ENCODE measurements at places on chromosomes 1 and 21.

DNA sequence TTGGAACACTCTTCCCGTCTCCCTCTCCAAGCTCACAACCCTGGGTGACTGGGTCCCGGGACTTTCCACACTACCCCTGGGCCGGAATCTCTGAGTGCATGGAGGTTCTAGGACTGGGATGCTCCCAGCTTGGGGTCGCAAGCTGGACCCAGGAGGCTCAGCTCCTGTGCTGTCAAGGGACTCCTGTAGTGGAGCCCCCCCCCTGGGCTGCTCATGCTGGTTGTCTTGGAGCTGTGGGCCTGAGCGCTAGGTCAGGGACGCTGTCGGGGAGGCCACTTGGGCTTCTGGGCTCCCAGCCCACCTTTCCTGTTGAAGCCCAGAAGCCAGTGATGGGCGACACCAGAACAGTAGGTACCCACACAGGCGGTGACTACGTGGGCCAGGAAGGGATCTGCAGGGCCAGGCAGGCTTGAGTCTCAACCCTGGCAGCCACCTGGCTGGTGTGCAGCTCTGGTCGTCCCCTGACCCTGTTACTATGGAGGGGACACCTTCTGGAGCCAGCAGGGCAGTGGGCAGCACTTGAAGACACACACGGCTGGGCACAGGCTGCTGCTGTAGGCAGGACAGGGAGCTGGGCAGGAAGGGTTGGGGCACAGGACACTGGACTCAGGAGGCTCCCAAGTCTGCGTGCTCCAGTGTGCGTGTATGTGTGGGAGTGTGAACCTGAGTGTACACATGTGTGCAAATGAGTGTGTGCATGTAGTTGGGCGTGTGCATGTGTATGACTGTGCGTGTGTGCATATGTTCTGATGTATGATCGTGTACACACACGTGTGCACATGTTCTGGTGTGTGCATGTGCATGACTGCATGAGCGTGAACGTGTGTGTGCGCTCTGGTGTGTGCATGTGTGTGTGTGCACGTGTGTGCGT lies 3.0 kb downstream of the MMEL1 start:
- DNase-seq: no peak

DNA sequence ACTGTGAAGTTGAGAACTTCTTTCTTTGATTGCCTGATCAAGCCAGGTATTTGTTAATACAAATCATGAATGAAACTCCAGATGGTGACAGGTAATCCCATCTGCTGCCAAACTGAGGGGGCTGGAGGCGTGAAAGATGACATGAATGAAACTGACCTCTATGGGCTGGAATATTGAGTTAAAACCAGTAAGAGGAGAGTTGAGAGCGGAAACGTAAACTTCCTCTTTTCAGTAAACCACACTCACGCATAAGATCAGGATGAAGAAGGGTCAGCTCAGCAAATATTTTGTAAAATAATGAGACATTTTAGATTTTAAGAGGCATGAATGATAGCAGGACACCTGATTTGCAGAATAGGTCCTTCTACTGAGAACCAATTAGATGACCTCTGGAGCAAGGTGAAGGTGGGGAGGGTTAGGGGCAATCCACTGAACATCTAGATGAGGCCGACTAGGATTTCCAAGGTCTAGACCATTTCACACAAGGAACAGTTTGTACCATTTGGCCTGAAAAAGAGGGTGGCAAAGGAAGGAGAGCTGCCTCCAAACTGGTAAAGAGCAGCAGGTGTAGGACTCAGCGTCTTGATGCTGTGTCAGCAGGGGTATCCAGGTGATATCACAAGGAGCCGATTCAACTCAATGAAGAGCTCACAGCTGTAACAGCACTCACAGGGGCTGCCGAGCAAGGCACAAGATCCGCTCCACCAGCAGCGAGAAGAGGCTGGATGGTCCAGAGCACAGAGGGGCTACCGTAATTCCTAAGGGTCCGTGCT lies 132.6 kb downstream of the NTPCR start:
- no peak for DNase-seq

DNA sequence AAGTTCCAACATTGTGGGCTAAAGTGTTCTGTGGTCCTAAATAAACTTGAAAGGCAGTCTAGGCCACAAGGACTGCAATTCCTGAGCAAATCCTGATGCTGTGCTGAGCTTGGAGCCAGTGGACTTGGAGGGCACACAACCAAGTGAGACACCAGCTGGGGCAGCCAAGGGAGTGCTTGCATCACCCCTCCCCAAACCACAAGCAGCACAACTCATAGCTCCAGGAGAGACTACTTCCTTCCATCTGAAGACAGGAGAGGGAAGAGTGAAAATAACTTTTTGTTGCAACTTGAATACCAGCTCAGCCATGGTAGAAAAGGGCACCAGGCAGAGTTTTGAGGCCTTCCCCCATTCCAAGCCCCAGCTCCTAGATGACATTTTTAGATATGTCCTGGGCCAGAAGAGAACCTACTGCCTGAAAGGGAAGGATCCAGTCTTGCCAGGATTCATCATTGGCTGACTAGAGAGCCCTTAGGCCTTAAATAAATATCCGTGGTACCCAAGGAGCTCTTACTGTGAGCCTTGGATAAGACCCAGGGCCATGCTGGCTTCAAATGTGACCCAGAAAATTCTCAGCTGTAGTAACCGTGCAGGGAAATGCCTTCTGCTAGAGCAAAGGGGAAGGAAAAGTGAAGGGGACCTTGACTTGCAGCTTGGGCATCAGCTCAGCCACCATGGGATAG lies 35.4 kb upstream of the LRRC8B start:
- peak; percentile 9 for DNase-seq

GRCh38 chr1:223748405-223748772 lies 36.0 kb downstream of the CAPN2 start:
- DNase-seq: no peak

DNA sequence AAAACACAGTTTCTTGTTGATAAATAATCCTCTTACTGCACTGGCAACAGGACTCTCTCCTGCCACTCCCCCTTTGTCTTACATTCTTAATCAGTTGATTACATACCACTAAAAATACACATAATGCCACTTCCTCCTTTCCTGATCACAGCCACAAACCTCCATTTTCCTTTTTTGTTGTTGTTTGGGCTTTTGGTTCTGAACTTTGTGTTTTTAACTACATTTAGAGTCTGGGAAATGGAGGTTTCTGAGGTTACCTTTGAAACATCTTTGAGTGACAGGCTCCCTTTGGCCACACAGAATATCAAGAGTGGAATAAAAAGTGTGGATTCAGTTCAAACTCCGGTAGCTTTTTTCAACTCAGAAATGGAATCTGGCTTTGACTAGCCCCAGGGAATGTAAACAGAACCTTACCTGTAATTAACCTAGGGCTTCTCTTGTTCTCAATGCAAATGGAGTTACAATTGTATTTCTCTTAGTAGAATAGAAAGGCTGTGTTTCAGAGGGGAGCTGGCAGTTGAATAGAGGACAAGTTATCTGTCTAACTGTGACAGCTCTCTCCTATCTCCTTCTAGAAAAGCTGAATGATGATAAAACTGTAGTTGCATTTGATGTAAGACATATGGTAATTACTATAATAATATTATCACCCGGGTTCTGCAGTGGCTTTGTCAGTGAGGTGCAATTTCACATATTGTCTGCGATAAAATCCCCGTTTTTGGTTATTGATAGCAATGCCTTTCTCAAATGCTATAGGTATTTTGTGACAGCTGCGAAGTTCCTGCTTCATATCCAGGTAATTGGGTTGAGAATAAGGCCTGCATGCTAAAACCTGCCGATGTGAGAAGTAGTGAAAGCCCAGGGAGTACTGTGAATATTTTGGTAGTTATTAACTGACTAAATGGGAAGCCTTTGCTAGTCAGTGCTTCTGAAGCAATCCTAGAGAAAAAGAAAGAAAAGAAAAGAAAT lies 66.9 kb downstream of the ST6GALNAC5 start:
- no peak for DNase-seq

GRCh38 chr1:7249516-7249915 lies 464.3 kb downstream of the CAMTA1 start:
- DNase-seq: no peak

DNA sequence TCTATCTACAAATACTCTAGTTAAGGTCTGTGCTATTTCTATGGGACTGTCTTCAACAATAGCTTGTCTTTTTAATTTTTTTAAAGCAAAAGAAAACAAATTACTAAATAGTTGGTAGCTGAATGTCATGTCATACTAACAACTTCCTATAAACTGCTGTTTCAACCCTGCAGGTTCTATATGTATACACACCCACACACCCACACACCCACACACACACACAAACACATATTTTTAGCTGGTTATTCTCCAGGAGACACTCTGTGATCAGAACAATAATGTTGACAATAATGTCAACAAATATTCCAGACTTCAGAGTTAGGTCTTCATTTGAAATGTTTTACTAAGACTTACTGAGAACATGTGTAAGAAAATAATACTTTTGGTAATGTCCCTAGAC lies 66.7 kb downstream of the AK5 start:
- DNase-seq: no peak

- no peak for DNase-seq
These were observed 70.3 kb downstream of the SYF2 start for GRCh38 chr1:25161981-25162380.

GRCh38 chr21:35138665-35139381 lies 89.7 kb upstream of the RUNX1 start:
- DNase-seq: peak; percentile 94

DNA sequence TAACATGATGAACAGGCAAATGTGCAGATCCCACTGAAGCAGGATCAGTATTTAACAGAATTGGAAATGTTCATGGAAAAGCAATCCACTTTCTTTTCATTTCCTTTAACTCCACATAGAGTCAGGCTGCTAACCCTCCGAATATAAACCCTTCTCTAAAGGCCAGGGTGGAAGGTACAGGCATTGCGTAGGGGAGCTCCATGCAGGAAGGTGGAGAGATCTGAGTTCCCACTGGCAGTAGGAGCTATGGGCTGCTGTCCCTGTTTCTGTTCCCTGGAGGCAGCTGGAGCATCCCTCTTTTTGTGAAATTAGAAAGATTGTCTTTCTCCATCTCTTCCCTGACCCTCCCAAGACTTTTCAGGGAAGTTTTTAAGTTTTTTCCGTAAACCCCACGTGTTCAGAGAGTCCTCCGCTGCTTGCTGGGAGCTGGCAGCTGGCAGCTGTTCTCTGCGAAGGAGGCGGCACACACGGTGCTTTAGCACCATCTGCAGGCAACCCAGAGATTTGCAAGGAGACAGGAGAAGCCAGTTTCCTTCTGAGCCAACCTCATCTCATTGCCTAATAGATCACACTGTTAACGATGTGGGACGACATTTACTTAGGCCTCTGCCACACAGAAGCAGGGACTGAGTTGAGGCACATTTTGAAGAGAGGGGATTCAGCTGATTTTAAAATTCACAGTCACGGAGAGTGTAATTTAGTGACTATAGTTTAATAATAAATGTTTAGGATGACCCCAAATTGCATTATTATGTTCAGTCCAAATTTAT lies 55.4 kb upstream of the HOOK1 start:
- peak; percentile 32 for DNase-seq

DNA sequence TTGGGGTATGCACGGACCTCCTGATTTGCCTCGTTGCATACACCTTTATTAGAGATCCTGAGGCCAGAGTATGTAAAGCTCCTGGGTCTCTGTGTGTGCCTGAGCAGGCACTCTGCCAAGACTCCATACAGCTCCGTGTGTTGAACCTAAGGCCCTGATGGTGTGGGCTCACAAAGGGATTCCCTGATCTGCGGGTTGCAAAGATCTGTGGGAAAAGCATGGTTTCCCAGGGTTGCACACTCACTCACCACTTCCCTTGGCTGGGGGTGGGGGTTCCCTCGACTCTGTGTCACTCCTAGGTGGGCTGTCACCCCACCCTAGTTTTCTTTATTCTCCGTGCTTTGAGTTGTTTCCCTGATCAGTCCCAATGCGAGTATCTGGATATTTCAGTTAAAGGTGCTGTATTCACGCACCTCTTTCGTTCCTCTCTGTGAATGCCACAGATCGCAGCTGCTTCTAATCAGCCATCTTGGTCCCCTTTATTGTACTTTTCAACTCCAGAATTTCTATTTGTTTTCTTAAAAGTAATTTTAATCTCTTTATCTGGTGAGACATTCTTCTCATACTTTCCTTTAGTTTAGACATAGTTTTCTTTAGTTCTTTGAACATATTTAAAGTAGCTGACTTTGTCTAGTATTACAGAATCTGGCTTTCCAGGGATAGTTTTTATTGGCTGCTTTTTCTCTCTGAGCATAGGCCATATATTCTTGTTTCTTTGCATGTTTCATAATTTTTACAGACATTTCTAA lies 39.0 kb upstream of the F3 start:
- no peak for DNase-seq

DNA sequence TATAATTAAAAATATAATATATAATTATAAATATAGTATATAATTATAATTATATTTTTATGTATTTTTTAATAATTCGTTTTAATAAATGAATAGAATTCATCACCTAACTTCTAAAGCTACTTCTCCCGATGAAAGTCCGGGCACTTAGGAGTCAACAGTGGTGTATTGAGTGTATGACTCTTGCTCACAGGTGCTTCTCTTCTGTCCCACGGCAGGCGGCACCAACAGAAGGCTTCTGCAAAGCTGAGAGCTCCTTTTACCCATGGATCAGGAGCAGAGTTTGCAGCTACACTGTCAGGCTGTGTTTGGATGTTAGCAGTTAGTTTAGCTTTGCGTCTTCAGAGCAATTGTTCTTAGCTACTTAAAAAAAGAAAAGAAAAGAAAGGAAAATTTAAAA lies 122.4 kb downstream of the LIPI start:
- no peak for DNase-seq

DNA sequence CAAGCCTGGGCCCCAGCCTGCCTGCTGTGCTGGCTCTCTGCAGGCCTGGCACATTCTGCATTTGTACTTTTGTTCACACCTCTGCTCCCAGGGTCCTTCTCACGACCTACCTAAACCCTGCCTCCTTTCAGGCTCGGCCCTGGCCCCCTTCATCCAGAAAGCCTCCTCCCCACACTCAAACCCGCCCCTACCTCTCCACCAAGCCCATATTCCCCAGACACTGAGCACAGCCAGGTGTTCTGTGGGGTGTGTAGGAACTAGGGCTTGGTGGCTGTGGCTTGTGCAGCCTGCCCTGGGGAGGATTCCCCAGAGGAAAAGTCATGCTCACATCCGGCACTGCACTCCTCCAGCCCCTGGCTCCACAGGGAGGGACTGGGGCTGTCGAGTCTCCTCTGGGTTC lies 8.2 kb upstream of the MIXL1 start:
- DNase-seq: no peak

- DNase-seq: no peak
These were observed 12.2 kb upstream of the SLC44A3 start for GRCh38 chr1:94807742-94808491.

GRCh38 chr1:53982034-53982762 lies 35.8 kb downstream of the LDLRAD1 start:
- no peak for DNase-seq

GRCh38 chr1:3270403-3271245 lies 183.8 kb upstream of the ARHGEF16 start:
- no peak for DNase-seq

GRCh38 chr1:66494482-66494881 lies 39.5 kb upstream of the SGIP1 start:
- DNase-seq: no peak

DNA sequence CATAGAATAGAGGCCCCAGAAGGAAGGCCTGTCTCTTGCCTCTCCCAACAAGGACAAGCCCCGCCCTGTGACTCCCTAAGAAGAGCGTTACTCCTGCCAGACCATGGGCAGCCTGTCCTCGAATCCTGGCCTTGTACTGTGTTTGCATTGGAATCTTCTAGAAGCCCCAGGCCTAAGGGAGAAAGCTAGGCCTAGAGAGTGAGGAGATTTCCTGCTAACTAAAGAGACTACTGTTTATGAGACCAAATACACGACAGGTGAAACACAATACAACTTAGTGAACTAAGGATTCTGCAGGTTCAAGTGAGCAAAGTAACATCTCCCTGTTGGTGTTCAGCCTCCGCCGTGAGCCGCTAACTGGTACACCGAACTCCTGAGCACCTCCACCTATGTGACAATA lies 62.7 kb downstream of the SYF2 start:
- no peak for DNase-seq
